Psoas muscle (tissue), 8 donors: ENCODE measurements at places on chromosomes 6 and 20. TPM values are rescaled to one million over a fixed set of nuclear protein-coding genes. Genes with fewer than 3 reads are reported as not detected.

ADGRF4 gene
- polyA plus RNA-seq, result not detected

SYCP2L gene
- 0.25 TPM for polyA plus RNA-seq

UST gene
- polyA plus RNA-seq, result 1.3 TPM

DNA sequence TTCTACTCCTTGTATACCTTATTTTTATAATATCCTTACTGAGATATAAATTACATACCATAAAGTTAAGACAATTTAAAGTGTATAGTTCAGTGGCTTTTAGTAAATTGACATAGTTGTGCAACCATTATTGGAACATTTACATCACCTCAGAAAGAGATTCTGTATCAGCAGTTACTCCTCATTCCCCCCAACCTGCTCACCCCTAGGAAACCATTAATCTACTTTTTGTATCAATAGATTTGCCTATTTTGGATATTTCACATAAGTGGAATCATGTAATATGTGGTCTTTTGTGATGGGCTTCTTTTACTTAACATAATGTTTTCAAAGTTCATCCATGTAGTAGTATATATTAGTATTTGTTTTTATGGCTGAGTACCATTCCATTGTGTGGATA, 51.3 kb downstream of the CDC5L start:
- DNase-seq, result no peak

DEFB124 gene
- 0.18 TPM for polyA plus RNA-seq

FAM83C gene
- polyA plus RNA-seq, result 0.07 TPM

GRCh38 chr6:136550045-136550329, 235 bp downstream of the MAP7 start:
- DNase-seq, result no peak

MYBL2 gene
- not detected for polyA plus RNA-seq

DNA sequence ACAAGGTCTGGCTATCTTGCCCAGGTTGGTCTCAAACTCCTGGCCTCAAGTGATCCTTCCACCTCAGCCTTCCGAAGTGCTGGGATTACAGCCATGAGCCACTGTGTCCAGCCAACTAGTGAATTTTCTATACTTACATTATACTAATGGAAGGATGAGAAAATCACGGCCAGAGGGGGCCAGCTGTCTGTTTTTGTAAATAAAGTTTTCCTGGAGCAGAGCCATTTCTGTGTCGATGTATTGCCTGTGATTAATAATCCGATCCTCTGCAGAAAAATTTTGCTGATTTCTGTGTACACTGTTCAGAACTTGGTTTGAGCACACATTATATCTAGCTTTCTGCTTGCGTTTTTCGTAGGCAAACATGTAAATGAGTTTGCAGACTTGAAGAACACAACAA, 28.8 kb downstream of the PTPRT start:
- no peak for DNase-seq

DNA sequence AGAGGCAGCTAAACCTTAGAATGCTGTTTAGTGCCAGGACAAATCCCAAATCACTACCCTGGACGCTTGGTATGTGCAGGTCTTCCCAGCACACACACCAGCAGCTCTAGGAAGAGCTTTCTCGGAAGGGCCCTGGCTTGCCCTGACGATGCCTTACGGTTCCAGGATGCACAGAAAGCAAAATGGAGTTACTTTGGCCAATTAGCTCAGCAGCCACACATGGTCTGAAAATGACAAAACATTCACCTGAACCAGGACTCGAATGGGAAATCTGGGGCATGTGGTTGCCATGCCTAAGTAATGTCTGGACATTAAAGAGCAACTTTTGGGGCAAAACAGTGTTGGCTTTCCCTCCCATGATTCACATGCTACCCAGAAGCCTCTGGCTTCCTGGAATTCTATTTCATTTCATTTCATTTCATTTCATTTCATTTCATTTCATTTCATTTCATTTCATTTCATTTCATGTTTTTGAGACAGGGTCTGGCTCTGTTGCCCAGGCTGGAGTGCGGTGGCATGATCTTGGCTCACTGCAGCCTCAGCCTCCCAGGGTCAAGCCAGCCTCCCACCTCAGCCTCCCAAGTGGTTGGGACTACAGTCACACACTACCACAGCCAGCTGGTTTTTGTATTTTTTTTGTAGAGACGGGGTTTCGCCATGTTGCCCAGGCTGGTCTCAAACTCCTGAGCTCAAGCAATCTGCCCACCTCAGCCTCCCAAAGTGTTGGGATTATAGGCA, 153.3 kb downstream of the ZDHHC14 start:
- no peak for DNase-seq

GRCh38 chr6:9523462-9523861, 891.4 kb downstream of the TFAP2A start:
- DNase-seq, result no peak

DNA sequence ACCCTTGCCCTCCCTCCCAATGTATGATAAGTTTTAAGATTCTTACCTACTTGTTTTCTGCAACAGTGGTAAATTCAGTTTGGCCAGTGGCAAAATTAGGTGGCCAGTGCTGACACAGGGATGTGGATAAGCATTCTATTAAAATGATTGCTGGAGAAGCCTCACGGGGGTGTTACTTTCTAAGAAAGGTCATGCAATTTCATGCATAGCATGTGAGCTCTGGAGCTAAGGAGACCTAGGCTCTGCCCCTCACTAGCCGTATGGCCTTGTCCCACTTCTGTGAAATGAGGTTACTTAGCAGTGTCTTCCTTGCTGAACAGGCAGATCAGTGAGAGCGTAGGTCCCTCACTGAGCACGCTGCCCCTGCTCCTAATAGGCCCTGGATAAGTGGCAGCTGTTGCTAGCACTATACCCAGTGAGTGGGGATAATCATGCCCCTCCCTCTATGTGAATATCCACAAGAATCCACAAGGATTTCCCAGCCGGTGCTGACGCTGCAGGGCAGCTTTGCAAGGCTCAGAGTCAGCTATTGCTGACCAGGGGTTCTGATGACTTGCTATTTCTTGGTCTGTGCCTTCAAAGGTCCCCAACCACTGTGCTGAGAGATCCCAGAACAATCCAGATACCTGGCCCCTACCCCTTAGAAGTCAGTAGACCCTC, 86.5 kb upstream of the MRPS10 start:
- DNase-seq, result no peak

- no peak for DNase-seq
Observed at GRCh38 chr6:156662025-156662445, 115.1 kb upstream of the ARID1B start.

UBD gene
- polyA plus RNA-seq, result 0.23 TPM

NKX2-2 gene
- not detected for polyA plus RNA-seq

CNKSR3 gene
- polyA plus RNA-seq, result 1.1 TPM

GRCh38 chr20:12371990-12372389, 454.3 kb downstream of the BTBD3 start:
- no peak for DNase-seq

GPLD1 gene
- 0.28 TPM for polyA plus RNA-seq

MAFB gene
- polyA plus RNA-seq, result 4.7 TPM

LY6G6F gene
- not detected for polyA plus RNA-seq

RHAG gene
- not detected for polyA plus RNA-seq

DNA sequence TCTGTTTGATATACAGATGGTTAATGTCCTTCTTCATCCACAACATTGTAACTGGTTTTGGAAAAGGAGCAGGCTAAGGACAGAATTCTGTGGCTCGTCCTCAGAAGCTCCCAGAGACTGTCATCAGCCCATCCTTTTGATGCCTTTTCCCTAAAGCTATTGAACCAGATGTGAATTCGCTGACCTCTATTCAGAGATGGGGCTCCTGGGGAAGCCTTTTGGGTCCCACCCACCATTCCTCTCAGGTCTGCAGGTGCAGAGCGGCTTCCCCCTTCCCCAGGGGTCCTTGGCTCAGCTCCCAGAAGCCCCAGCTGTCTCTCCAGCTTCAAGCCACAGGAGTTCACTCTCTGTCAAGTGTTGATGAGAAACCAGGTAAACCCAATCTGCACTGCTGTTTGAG, 191.7 kb downstream of the SMOC2 start:
- no peak for DNase-seq

ANGPT4 gene
- 0.14 TPM for polyA plus RNA-seq

DNA sequence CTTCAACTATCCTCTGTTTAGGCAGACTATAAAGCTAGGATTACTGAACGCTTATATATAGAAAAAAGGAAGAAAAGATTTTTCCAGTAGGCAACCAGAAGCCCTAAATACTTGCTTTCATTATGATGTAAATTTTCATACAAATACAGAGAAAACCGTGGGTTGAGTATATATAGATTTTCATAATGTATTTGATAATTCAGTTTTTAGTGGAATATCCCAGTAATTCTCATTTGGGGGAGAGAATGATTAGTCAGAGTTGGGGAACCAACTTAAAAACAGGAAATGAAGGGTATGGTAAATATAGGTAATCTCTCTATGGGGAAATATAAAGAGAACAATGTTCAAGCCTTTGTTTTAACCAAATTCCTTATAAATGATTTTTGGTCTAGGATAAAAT, 154.0 kb upstream of the CITED2 start:
- no peak for DNase-seq

DNA sequence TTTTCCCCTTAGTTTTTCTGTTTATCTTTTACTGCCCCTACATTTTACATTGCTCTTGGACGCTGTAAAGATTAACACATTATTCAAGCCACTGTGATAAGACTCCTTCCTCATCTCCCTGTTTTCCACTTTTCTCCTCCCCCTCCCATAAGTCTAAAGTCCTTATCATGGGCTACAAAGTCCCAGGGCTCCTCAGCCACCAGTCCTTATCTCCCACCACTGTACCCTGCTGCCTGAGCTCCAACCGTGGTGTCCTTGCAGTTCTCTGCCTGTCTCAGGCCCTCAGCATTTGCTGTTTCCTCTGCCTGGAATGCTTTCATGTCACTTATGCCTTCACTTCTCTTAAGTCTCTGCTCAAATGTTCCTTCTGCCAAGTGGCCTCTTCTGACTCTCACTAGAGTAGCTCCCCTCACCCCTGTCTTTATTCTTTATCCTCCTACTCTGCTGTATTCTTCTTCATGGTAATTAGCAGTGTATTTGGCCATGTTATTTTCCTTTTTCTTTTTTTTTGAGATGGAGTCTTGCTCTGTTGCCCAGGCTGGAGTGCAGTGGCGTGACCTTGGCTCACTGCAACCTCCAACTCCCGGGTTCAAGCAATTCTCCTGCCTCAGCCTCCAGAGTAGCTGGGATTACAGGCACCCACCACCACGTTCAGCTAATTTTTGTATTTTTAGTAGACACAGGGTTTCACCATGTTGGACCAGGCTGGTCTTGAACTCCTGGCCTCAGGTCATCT, 10.8 kb upstream of the LATS1 start:
- no peak for DNase-seq

DNA sequence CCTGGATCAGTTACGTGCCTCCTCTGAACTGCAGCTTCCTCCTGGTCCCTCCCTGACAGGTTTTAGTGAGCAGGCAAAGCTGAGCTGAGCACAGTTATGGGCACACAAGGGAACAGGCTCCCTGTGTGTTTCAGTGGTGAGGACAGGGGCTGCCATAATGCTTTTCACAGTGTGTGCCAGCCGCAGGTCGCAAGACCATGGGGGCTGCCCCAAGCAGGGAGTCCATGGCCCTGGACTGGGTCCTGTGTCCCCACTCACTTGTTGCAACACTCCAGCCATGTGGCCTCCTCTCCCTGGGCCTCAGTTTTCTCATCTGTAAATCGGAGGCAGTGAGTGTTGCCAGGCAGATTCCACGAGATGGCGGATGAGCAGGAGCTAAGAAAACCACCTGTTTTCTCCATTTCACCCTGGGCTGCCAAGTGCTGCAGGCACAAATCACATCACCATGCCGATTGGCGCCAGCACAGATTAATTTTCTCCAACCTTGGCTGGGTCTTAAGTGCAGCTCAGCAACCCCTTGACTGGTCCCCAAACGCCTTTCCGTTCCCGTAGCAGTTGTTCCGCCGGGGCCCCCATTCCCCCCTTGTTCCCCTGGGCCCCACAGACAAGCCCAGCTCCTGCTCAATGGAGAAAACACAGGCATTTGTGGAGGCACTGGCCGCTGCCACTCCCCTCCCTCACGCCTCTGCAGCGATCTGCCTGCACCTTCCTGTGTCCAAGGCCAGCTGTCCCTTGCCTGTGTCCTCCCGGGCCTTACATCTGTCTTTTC, 57.1 kb upstream of the NNAT start:
- DNase-seq, result no peak
